ENCODE measurements at places on chromosomes 5 and 9.
A peak's percentile ranks its signal among the peaks of the same experiment; 100 is the strongest.

DNA sequence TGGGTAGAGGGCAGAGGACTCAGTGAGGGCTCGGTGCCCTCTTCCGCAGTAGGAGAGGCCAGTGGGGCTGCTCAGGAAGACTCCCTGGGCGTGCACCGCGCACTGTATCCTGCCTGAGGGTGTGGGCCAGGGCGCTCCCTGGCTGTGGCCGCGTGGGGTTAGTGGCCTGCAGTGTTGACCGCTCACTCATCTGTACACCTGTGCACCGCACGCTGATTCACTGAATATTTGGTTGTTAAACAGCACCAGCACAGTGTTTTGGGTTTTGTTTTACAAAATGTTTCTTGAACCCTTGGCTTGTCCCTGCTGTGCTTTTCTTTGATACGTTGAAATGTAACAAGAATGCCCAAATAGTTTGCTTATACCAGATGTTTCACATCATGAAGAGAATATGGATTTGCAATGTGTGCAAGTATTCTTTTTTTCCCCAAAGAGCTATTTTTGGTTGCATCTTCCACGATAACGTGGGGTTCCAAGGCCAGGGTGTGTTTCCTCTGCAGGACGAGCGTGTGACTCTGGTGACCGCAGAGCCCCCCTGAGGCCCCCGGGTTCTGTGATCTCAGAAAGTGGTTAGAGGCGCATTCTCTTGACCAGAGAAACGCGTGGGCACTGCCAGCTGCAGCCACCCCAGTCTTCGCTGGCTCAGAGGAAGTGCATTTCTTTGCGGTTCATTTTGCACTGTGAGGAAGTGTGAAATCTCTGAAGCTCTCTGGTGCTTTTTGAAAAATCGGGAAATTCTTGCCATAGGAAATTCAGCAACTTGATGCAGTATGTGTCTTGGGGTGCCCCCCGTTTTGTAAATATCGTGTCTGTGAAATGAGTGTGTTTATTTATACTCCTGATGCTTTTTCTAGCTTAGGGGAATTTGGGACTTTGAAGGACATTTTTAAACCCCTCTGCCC lies 46.9 kb downstream of the AHRR start:
- DNase-seq: no peak

DNA sequence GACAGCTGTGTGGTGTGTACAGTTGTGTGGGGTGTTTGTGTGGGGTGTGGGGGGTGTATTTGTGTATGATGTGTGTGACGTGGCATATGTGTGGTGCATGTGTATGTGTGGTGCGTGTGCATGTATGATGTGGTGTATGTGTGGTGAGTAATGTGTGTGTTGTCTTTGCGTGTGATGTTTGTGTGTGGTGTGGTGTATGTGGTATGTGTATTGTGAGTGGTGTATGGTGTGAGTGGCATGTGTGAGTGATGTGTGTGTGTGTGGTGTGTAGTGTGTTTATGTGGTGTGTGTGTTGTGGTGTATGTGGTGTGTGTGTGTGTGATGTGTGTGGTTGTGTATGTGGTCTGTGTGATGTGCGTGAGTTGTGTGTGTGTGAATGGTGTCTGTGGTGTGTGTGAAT lies 191.1 kb downstream of the MELK start:
- no peak for DNase-seq

DNA sequence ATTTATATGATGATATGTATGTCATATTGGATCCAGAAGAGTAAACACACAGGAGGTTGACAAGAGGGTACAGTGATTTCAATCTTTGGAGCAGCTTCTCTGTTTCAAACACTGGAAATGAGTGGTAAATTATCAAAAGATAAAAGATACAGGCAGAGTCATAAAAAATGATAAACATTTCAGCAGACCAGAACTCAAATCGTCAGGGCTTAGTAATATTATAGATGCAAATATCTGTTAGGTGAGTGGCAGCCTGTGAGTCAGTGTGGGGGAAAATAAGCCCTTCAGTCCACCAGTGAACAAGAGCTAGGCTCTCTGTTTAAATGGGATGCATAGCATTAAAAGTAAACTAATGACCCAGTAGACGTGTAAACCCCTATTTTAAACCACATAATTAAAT lies 1378.1 kb downstream of the EFNA5 start:
- DNase-seq: no peak

GRCh38 chr9:107707428-107707837 lies 217.9 kb upstream of the KLF4 start:
- DNase-seq: peak; percentile 70

GRCh38 chr5:155389498-155389897 lies 375.9 kb downstream of the KIF4B start:
- no peak for DNase-seq

GRCh38 chr9:119044806-119045205 lies 324.4 kb downstream of the BRINP1 start:
- no peak for DNase-seq
